ENCODE measurements at places on chromosomes 4 and X.

DNA sequence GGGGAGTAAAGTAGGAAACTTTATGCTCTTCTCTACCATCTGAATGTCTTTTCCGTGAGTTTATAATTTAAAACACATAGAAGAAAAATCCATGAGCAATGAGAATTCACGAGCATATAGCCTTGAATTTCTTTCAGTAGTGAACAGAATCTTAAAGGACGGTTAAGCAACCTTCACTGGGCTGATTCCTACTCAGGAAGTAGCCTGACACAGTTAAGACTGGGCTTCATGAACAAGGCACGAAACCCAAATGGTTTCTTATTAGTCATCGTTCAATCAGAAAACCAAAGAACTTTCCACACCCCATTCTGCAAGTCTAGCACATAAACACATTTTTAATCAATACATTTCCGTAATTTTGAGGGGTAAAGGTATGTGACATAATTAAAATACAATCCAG is 95.8 kb downstream of the SH3KBP1 start:
- no peak for DNase-seq

- no peak for DNase-seq
Observed at GRCh38 chr4:100816436-100817045, 298.7 kb upstream of the EMCN start.

GRCh38 chr4:145954924-145955339 is 16.3 kb upstream of the ZNF827 start:
- DNase-seq, result no peak

DNA sequence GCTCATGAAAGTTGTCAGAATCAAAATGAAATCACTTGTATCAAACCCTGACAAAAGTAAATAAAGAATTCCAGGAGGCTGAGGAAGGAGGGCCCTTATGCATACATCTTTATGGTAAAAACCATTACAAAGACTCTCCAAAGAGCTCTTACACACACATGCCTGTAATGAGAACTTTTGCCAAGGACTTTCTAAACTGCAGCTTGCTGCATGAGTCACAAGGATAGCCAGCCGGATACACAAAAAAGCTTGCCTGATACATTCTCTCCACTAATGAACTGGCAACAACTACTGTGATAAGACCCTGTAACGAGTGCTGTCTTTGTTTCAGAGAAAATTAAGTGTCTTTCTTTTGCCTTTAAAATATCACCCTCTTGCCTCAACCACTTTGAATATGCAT is 618.1 kb downstream of the PPP4R3C start:
- DNase-seq, result no peak

GRCh38 chr4:106033469-106033868 is 138.2 kb downstream of the NPNT start:
- DNase-seq, result no peak

DNA sequence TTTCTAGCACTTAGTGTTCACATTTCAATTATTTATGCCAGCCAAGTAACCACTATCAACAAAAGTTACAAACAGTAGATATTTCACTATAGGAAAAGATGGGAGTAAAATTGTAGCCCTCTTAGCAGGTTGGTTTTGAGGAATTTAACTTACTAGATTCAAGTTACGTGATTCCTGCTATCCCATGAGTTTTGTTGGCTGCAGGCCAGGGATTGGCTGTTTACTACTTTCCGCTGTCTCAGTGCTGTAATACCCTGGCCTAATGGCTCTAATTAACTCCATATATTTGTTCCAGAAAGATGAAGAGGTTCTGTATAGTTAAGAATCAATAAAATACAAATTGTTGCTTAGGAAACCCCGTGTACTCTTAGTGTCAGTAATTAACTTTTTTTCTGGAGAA is 55.5 kb upstream of the MAGED1 start:
- no peak for DNase-seq

GRCh38 chr4:138599965-138600364 is 357.8 kb upstream of the SLC7A11 start:
- no peak for DNase-seq

- no peak for DNase-seq
Observed at GRCh38 chr4:90093526-90093925, 33.7 kb upstream of the CCSER1 start.

GRCh38 chr4:140047017-140047640 is 106.9 kb downstream of the MAML3 start:
- peak; percentile 12 for DNase-seq

DNA sequence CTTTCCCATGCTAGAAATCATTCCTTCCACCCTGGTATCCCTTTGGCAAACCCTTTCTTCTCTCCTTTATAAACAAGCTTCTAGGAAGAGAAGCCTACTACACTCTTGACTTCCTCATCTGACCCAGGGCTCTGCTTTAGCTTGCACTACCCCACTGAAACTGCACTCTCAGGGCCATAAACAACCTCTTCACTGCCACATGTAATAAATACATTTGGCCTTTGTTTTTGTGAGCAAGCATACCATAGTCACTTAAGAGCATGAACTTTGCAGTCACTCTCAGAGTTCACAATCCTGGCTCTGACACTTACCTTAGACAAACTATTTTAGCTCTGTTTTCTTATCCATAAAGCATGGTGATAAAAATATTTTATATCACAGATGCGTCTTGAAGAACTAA is 50.7 kb upstream of the USP38 start:
- no peak for DNase-seq

DNA sequence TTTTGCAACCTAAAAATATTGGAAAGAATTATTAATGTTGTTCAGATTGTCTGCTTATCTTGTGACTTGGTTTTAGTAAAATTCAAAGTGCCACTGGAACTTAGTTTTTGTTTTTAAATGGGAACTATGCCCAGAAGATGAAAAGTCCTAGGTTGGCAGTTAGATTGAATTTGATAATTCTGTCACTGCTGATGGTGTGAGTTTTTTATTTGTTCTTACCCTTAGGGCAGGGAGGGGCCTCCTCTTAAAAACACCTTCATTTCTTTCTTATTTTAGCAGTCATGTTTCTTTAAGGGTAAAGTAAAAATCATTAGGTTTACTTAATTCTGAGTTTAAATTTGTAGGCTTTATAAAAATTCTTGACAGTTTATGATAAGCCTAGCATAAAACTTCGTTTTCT is 80.6 kb downstream of the AFF1 start:
- no peak for DNase-seq

DNA sequence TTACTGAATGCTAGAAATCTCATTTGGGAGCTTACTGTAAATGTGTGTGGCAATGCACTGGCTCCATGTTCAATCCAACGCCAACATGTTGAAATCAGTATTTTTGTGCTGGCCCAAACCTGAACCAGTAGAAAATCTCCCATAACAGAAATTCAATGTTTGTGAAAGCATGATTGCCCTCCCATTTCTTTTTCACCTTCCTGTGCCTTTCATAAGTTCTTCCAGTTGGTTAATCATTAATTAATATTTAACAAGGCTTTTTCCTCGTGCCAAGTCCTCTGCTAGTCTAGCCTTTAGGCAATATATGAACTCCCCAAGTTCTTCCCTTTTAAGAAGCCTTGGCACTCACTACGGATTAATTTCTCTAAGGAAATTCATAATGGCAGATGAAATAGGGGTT is 1.3 kb upstream of the PLS3 start:
- no peak for DNase-seq

Data from WTC11 (cell line).